PC-3 (cell line): ENCODE measurements at places on chromosomes 13 and 19.

DNA sequence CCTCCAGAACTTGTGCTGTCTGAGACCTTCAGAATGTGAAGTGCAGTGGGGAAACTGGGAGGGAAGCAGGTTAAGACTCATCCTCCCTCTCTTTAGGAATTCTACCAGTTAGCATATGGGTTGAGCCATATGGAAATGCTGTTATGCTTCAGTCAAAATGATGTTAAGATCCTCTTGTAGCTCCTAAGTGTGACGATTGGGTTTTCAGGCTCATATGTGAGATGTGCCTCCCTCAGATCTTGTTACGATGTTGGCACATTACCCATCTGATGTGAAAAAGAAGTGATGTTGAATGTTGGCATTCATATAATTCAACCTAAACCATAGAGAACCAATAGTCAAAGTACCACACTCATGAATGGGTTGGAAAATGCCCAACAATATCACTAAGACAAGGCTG is 67.8 kb upstream of the IPO5 start:
- no peak for DNase-seq

- peak; percentile 69 for DNase-seq
Observed at GRCh38 chr19:38514812-38515633, 81.5 kb downstream of the RYR1 start.

GRCh38 chr19:54282686-54283470 is 2.0 kb upstream of the LILRB2 start:
- DNase-seq, result no peak

DNA sequence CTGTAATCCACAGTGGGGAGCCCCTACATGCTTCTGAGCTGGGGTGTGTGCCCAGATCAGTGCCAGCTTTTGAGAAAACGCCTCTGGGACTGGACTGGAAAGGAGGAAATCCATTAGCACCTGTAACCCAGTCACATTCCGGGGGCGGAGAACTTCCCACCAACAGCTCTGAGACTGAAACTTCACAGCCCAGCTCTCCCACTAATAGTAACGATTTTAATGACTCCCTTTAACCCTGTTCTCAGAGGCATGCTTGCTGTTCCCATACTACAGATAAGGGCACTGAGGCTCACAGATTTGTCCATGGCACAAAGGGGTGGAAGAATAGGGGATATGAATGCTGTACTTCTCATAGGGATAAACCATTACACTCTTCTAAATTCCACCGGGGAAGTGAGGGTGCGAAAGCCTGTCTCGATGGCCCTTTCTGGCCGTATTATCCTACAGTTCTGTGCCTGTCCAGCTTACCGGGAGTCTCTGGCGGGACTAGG is 851 bp downstream of the FBXO46 start:
- no peak for DNase-seq

- peak; percentile 41 for DNase-seq
Observed at GRCh38 chr19:1767464-1767933, 14.2 kb downstream of the ONECUT3 start.

- DNase-seq, result no peak
Observed at GRCh38 chr19:40785526-40785925, 7.5 kb downstream of the RAB4B start.

DNA sequence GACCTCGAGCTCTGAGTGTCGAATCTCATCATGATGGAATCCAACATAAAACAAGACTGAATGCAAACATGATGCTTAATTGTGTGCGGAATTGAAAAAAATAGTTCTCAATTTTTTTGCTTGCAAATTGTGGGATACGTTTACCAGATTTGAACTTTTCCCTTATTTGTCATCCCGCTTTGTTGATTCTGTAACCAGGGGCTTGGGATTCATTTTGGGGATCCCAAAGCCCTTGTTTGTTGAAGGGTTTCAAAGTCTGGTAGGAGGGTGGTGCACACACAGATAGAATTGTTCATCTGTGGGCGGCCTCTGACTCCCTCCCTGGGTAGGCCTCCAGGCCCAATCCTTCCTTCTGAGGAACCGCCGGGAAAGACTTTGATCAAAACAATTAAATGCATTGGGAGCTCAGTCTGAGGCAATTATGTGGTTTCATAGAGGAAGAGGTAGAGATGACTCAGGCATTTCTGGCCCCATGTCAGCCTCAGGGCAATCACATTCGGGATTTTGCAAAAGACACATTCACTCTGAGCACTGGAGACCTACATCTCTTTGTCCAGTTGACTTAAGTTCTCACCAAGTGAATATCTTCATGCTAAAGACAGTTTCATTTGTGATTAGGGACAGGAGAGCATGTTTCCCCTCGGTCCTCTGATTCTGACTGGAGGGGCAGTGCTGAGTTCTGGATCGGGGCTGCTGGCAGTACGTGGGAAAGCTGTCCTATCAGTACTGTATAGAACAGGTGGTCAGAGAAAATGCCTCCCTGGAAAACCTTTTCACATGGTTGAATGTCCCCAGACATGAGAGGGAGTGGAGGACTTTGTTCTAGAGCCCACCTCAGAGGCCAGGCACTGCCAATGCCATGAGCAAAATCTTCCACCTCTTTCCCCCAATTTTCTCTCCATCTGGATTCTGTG is 27.8 kb upstream of the IGFL4 start:
- peak; percentile 94 for DNase-seq

DNA sequence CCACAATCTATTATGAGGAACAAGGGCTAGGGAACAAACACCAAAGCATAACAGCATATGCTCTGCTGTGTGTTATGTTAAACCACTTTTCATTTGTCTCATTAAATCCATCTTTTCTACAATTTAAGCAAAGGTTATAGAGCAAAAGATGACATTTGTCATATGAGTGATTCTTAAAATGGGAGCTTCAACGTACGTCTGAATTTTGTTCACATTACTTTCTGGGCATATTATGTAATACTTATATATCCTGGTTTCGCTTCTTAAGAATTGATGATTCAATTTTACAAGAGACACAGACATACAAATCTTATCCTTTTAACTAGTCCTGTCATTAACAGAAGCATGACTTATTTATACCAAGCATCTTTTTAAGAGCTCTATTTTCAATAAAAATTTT is 3.3 kb upstream of the TPP2 start:
- no peak for DNase-seq

DNA sequence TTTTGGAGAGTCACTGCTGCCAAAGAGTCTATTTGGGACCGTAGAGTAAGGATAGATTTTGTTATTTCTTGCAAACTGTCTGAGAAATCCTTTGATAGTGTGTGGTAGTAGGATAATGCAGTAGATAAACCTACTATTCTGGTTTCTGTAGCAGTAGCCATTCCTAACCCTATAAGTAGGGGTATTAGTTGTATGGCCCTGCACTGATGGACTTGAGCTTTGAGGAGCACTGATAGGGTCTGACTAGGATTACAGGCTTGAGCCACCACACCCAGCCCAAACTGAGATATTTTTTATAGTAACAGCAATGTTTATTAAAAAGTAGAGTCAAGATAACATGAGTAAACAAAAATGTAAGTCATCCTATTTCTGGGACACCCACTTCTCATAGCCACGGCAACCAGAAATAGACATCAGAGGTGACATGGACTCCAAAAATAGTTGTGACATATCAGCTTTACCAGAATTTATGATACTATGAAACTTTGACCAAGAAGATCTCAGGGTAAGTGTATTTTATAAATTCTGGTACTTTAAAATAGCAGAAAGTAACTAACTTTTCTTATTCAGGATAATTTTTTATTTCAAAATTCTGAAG is 479.1 kb downstream of the SUCLA2 start:
- DNase-seq, result no peak

GRCh38 chr19:827710-828321 is at the start of gene AZU1:
Gene AZU1, plus strand, starts transcription at chr19:827837. Its CDS starts 10 bp downstream, at chr19:827847.
- DNase-seq, result no peak

DNA sequence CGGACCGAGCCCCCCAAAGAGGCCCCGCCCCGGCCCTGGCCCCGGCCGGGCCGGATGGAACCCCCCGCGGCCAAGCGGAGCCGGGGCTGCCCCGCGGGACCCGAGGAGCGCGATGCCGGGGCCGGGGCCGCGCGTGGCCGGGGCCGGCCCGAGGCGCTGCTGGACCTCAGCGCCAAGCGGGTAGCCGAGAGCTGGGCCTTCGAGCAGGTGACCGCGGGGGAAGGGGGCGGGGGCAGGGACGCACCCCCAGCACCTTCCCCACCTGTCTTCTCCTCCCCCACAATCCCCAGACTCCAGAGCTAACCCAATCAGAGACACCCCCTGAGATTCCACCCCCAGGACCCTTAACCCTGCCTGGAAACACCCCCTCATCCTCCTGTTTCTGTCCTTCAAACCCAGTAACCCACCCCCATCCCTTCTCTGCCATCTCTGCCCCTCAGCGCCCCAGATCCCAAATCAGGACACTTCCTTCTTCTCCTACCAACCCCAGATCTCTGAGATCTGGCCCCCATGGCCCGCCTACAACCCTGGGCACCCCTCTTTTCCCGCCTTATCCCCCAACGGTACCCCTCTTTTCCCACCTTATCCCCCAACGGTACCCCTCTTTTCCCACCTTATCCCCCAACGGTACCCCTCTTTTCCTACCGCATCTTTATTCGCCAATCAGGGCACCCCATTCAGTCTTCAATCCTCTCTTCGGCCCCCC is 505 bp downstream of the ZSWIM4 start:
- peak; percentile 34 for DNase-seq

GRCh38 chr13:27396252-27396846 is 28.1 kb upstream of the GTF3A start:
- no peak for DNase-seq

DNA sequence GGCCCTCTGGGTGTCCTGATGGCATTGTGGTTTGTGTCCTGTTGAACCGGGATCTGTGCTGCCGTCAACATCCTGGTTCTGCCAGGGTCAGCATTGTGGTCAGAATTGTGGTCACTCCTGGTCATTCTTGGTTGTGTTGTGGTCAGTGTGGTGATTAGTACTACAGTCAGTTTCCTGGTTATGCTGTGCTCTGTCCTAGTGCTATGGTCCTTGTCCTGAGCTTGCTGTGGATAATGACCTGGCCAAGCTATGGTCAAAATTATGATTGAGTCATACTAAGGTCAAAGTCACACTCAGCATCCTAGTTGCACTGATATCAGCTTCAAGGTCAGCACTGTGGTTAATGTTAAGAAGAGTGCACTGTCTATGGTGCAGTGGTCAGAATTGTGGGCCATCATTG is 4.5 kb upstream of the OLFM2 start:
- DNase-seq, result no peak

DNA sequence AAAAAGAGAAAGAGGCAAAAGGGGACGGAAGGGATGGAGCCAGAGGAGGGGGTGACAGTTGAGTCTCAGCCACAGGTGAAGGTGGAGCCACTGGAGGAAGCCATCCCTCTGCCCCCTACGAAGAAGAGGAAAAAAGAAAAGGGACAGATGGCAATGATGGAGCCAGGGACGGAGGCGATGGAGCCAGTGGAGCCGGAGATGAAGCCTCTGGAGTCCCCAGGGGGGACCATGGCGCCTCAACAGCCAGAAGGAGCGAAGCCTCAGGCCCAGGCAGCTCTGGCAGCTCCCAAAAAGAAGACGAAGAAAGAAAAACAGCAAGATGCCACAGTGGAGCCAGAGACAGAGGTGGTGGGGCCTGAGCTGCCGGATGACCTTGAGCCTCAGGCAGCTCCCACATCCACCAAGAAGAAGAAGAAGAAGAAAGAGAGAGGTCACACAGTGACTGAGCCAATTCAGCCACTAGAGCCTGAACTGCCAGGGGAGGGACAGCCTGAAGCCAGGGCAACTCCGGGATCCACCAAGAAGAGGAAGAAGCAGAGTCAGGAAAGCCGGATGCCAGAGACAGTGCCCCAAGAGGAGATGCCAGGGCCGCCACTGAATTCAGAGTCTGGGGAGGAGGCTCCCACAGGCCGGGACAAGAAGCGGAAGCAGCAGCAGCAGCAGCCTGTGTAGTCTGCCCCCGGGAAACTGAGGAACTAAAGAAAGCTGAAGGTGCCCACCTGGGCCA is 2.5 kb downstream of the POLR1G start:
- DNase-seq, result no peak

DNA sequence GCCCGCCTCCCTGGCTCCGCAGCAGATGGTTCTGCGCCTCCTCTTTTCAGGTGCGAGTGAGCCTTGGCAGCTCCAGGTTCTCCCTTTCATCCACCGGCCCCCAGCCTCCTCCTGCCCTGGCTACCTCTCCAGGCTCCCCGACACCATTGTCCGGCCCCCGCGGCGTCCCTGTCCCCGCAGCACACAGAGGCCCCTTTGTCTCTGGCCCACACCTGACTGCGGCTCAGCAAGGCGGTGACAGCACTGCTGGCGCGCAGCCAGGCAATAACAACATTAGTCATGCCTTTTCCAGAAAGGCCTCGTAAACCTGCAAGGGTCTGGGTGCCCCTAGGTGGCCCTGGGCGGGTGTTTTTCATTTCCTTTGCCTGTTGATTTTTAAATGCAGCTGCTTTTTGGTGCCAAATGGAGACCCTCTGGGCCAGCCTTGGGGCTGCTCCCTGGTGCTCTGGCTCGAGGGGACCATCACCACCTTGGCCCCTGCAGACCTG is 73.2 kb upstream of the MEDAG start:
- DNase-seq, result peak; percentile 97

GRCh38 chr13:78784014-78784750 is 125.2 kb upstream of the OBI1 start:
- no peak for DNase-seq

DNA sequence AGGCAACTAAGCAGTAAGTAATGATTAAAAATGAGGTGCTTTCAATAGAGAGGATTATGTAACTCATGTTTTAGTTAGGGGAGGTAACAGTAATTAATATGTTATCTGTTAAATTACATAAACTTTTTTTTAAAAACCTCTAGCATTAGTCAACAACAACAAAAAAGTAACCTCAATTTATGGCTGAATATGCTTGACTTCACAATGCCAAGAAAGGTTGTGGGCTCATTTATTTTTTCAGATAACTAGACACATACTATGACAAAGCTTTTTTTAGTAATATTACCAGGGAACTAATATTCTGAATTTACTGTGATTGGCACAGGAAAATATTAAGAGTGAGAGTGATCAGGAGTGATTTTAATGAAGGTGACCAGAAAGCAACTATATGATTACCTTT is 54.9 kb downstream of the KCNRG start:
- DNase-seq, result no peak

DNA sequence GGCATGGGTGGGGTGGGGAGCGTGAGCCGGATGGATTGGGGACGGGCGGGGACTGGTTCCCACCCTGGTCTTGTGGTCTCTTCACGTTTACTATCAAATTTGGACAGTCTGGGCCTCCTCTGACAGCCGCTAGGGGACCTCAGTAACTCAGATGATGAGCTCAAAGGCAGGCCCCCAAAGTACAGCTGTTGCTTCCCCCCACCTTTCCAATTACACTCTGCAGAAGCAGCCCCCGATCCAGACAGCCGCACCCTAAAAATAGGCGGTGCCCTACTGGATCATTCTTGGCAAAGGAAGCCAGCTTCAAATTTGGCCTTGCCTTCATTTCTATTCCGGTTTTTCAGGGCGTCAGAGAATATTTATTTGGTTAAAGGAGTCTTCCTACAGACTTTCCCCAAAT is 1.9 kb upstream of the FOXO1 start:
- DNase-seq, result no peak

DNA sequence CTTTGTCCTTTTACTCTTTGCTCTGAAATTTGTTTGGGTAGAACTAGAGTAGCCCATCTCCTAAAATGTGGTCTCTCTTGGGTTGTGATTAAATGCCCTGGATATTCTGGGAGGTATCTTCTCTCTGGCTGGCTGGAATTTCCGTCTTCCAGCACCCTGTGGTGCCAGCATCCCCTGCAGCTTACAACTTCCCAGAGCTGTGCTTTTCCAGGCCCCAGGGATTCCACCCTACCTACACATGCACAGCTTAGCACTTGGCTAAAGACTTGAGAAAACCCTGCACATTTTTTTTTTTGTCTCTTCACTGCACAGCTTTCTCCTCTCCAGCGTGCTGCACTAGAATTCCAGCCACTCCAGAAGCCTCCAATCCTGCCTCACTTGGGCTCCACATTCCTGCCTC is 334.7 kb downstream of the IRS2 start:
- no peak for DNase-seq
